Right cardiac atrium (tissue), 5 donors: ENCODE measurements at places on chromosomes 13 and 19.

DNA sequence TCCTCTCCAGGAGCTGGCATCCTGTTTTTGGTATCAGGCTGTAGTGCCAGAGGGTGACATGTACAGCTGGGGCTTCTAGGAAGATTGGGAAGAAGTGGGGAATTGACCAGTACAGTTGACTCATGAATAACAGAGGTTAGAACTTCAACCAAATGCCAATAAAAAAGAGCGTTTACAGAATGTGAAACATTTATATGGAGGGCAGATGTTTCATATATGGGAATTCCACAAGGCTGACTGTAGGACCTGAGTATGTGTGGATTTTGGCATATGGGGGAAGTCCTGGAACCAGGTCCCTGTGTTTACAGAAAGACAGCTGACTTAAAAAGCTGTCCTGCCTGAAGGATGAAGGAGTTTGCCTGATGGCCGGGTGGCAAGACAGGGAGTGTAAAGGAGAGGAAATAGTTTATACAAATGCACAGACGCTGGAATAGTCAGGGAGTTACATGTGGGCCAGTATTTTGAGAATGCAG is 5.2 kb downstream of the CHAMP1 start:
- no peak for DNase-seq

DNA sequence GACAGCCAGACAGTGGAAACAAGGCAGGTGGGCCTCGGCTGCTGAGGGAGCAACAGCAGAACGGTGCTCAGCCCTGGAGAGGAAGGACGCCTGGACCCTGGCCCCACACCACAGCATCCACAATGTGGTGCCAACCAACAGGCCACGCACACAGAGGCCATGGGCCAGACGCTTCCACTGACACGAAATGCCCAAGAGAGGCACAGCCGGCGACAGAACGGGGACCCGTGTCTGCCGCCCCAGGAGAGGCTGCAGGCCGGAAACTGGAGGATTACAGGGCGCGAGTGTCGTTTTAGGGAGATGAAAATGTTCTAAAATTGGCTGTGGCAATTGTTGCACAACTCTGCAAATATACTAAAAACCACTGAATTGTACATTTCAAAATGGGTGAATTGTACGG is 69.7 kb downstream of the RASA3 start:
- DNase-seq, result peak; percentile 70

GRCh38 chr19:39867133-39867532 is 21.0 kb upstream of the FBL start:
- no peak for DNase-seq

GRCh38 chr19:30722186-30722585 is 350.0 kb downstream of the ZNF536 start:
- no peak for DNase-seq

DNA sequence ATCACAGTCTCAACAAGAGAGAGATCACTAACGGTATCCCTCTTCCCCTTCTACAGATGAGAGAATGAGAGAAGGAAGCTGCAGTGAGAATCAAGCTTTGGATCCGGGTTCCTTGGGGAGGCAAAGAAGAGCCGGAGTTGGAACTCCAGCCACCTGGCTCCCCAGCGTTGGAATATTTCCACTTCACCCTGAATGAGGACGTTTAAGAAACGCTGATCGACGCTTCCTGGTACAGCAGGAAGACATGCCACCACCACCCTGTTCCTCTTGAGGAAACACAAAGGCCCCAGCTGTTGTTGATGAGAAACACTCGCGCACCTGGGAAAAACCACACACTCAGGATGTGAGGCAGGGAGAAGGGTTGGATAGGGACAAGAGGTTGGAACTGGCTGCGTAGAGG is 11.3 kb upstream of the CACNG8 start:
- DNase-seq, result no peak
